ENCODE measurements at places on chromosomes 2 and 18.

- H3K27me3 ChIP-seq: no peaks in the 10 kb centered on the region
- no peak for DNase-seq
- no peak overlapping the region for H3K4me3 ChIP-seq
- no peak overlapping the region for H3K27ac ChIP-seq
- no peaks in the 10 kb centered on the region for H3K4me1 ChIP-seq
- no peaks in the 10 kb centered on the region for H3K36me3 ChIP-seq
These were observed 291.5 kb downstream of the PTH2R start for GRCh38 chr2:208698114-208698513.

- H3K27ac ChIP-seq: no peak overlapping the region
- no peak for DNase-seq
- no peaks in the 10 kb centered on the region for H3K27me3 ChIP-seq
- no peak overlapping the region for H3K4me3 ChIP-seq
These were observed 491.3 kb upstream of the DCC start for GRCh38 chr18:51848702-51849101.

DNA sequence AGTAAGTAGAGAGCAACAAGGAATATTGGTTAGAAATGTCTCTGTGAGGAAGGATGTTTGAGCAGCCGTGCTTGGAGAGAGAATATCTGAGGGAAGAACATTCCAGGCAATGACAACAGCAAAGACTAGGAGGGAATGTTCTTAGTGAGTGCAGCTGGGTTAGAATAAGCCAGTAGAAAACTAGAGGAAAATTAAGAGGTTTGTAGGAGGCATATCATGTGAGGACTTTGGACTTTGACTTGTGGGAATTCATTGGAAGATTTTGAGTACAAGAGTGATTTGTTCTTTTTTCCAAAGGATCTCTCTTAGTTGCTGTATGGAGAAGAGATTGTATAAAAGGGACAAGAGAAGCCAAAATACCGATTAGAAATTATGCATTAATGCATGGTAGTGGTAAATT, 47.2 kb downstream of the PPM1B start:
- H3K27me3 ChIP-seq: no peaks in the 10 kb centered on the region
- H3K27ac ChIP-seq: no peak overlapping the region
- DNase-seq: no peak
- no peaks in the 10 kb centered on the region for H3K36me3 ChIP-seq
- H3K4me3 ChIP-seq: no peak overlapping the region
- no peaks in the 10 kb centered on the region for H3K4me1 ChIP-seq

- no peaks in the 10 kb centered on the region for H3K4me1 ChIP-seq
- no peaks in the 10 kb centered on the region for H3K36me3 ChIP-seq
- no peak overlapping the region for H3K27ac ChIP-seq
- no peaks in the 10 kb centered on the region for H3K27me3 ChIP-seq
These were observed 48.8 kb downstream of the MAP3K20 start for GRCh38 chr2:173124441-173124840.

GRCh38 chr2:218021536-218022071, 18.8 kb upstream of the TNS1 start:
- no peaks in the 10 kb centered on the region for H3K4me1 ChIP-seq
- H3K36me3 ChIP-seq: no peaks in the 10 kb centered on the region
- no peaks in the 10 kb centered on the region for H3K27me3 ChIP-seq
- H3K4me3 ChIP-seq: no peak overlapping the region
- no peak overlapping the region for H3K27ac ChIP-seq

GRCh38 chr2:85656468-85656867, 11.5 kb downstream of the SFTPB start:
- DNase-seq: no peak
- no peaks in the 10 kb centered on the region for H3K36me3 ChIP-seq
- H3K27me3 ChIP-seq: no peaks in the 10 kb centered on the region
- no peak overlapping the region for H3K4me3 ChIP-seq
- H3K4me1 ChIP-seq: no peaks in the 10 kb centered on the region

DNA sequence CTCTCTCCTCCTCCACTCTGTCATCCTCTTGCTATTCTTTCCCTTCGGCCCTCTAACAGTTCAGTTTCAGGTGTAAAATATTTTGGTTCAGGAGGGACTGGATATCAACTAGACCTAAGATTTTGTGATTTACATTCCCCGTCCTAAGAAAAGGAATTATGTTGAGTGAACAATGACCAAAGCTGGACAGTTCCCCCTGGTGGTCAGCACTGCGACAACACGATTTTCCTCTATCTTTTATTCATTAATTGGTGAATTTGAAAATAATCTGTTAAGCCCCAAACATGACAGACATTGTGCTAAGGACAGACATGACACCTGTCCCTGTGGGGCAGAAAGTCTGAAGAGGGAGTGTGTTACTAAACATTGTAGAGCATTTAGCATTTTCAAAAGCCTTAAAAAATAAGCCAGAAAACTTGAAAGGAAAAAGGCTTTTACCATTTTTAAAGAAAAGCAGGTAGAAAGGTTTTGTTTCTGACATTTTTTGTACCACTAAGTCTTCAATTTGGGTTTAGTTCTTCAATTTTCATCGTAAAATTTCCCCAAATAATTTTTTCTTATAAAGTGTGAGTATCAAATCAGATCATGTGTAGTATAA, 28.4 kb upstream of the GTF2A1L start:
- no peaks in the 10 kb centered on the region for H3K36me3 ChIP-seq
- no peak overlapping the region for H3K4me3 ChIP-seq
- no peak overlapping the region for H3K27ac ChIP-seq
- no peak for DNase-seq
- no peaks in the 10 kb centered on the region for H3K4me1 ChIP-seq
- no peaks in the 10 kb centered on the region for H3K27me3 ChIP-seq

- no peak for DNase-seq
- no peak overlapping the region for H3K4me3 ChIP-seq
- peaks cover 15% of the 10 kb centered on the region for H3K4me1 ChIP-seq
These were observed 2.1 kb upstream of the HES6 start for GRCh38 chr2:238241970-238242369.

Data from colonic mucosa (tissue), 4 donors.